Spleen (tissue), 13 donors: ENCODE measurements at places on chromosomes 3 and 15. TPM values are rescaled to one million over a fixed set of nuclear protein-coding genes. Genes with fewer than 3 reads are reported as not detected.

SH3GL3 gene
- total RNA-seq: not detected

RETNLB gene
- not detected for total RNA-seq

SPATA12 gene
- not detected for total RNA-seq

FGF7 gene
- total RNA-seq: 1.5 TPM

DNA sequence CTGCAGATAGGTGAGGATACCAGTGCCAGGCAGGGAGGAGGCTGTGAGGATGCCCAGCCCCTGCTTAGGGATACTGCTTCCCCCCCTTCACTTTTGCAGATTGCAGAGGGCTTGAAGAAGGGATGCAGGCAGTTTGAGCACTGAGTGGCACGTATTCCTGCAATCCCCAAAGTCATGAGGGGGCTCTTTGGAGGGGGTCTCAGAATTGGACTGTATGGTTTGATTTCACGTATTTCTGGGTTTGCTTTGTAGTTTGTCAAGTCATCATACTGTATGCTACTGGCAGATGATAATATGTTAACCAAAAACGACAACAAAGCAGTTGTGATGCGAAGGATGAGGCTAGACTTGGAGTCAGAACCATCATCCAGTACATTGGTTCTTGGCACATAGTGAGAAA is 28.1 kb downstream of the CHST14 start:
- peaks cover 19% of the 10 kb centered on the region for H3K27me3 ChIP-seq
- no peak overlapping the region for H3K4me3 ChIP-seq
- no peak for DNase-seq

GRCh38 chr3:20040548-20041196 is 426 bp downstream of the KAT2B start:
- H3K4me3 ChIP-seq: peak overlapping the region; percentile 77
- H3K4me1 ChIP-seq: peaks cover 52% of the 10 kb centered on the region
- H3K27ac ChIP-seq: peak overlapping the region; percentile 98
- no peaks in the 10 kb centered on the region for H3K36me3 ChIP-seq
- DNase-seq: peak; percentile 96

DNA sequence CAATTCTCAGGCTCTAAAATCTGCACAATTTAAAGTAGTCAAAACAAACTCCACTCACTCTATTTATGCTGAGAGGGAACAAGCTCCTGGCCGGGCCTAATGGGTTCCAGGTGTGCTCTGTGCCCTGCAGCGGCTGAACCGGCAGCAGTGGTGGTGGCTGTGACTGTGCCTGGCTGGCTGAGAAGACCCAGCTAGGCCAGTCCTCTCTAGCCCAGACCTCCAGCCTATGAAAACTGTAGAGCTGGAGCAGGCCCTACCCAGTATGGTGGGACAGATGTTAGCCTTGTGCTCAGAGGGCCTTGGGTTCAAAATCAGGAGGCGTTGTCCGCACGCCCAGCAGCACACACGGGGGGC is 37.0 kb downstream of the EPHB3 start:
- H3K27ac ChIP-seq: no peak overlapping the region
- H3K27me3 ChIP-seq: peaks cover 28% of the 10 kb centered on the region
- DNase-seq: no peak
- H3K4me1 ChIP-seq: peaks cover 26% of the 10 kb centered on the region
- H3K4me3 ChIP-seq: no peak overlapping the region

GRCh38 chr3:97763586-97764406 is 762 bp upstream of the ARL6 start:
- peaks cover 17% of the 10 kb centered on the region for H3K4me1 ChIP-seq
- H3K4me3 ChIP-seq: peak overlapping the region; percentile 88
- DNase-seq: no peak
- no peaks in the 10 kb centered on the region for H3K36me3 ChIP-seq
- peak overlapping the region; percentile 43 for H3K27ac ChIP-seq
- no peaks in the 10 kb centered on the region for H3K27me3 ChIP-seq

- H3K4me3 ChIP-seq: no peak overlapping the region
- DNase-seq: no peak
- H3K36me3 ChIP-seq: no peaks in the 10 kb centered on the region
These were observed 477.6 kb upstream of the KCNMB2 start for GRCh38 chr3:178058629-178059028.

DNA sequence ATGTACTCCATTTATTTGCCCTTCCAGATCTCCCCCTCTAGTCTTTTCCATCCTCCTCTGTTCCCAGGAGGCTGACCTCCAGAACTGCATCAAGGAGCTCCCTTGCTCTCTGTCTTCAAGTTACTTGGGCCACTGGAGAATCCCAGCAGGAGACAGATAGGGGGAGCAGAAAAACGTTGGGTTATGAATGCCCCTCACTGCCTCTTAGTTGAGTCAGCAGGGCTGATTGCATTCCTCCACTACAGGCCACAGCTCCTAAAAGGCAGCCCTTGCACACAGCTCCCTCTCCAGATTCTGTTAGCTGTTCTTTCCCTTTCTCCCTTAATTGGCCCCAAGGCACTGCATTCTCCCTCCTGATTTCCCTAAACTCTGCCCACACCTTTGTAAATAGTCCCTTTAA is 12.4 kb upstream of the CEP152 start:
- no peak overlapping the region for H3K27ac ChIP-seq
- no peaks in the 10 kb centered on the region for H3K4me1 ChIP-seq
- H3K36me3 ChIP-seq: no peaks in the 10 kb centered on the region
- H3K27me3 ChIP-seq: no peaks in the 10 kb centered on the region
- no peak for DNase-seq
- H3K4me3 ChIP-seq: no peak overlapping the region

DNA sequence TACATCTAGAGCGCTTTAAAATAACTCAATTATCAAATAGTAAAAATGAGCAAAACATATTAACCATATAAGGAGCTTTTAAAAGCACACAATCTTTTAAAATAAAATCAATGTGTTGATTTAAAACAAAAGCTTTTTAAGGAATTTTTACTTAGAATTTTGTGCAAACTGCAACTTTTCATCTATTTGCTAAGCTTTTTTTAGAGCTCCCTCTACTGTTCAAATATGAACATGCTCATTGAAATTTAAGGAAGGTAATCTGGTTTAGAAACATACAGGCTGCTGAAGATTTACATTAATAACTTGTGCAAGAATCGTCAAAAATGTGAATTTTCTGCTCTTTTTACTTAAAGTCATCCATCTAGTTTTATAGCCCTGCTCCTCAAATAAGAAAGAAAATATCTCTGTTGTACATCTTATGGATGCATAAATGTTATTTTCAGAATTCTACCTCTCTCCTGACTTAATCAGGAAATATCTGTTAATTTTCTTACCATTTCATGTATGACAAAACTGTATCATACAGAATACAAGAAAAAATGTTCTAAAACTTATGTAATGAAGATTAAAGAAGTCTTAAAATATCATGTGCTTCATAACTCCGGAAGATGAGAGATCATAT is 469.4 kb upstream of the ROBO2 start:
- no peak overlapping the region for H3K4me3 ChIP-seq
- no peaks in the 10 kb centered on the region for H3K36me3 ChIP-seq
- no peak overlapping the region for H3K27ac ChIP-seq
- DNase-seq: no peak
- H3K27me3 ChIP-seq: no peaks in the 10 kb centered on the region

- H3K4me3 ChIP-seq: no peak overlapping the region
- no peaks in the 10 kb centered on the region for H3K4me1 ChIP-seq
- H3K36me3 ChIP-seq: no peaks in the 10 kb centered on the region
- H3K27me3 ChIP-seq: no peaks in the 10 kb centered on the region
These were observed 367.1 kb downstream of the EPHA3 start for GRCh38 chr3:89474333-89475130.

DNA sequence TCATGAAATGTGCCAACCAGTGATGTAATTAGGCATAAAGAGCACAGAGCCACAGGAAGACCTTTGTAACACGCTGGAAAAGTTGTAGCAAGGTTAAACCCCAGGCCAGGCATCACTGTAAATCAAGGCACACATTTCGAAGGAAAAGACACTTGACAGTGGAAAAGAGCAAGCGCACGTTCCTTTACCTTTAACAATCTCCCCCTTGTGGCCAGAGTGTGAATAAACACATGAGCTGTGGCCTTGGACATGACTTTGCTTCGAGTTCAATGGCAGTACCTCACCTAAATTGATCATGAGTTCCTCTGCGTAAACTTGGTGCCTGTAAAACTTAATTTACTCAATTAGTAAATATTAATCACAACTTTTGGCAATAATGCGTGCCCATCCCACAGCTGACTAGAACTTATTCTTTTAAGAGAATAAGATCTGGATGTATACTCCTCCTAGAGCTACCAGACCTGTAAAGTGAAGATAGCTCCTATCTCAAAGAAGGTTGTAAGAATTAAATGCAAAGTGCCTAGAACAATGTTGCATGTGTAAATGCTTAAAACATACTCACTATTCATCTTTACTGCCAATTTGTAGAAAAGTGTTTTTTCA is 757.0 kb upstream of the NECTIN3 start:
- no peak for DNase-seq
- no peaks in the 10 kb centered on the region for H3K4me1 ChIP-seq
- no peaks in the 10 kb centered on the region for H3K36me3 ChIP-seq
- H3K4me3 ChIP-seq: no peak overlapping the region
- no peak overlapping the region for H3K27ac ChIP-seq
- H3K27me3 ChIP-seq: peaks cover 4% of the 10 kb centered on the region

DNA sequence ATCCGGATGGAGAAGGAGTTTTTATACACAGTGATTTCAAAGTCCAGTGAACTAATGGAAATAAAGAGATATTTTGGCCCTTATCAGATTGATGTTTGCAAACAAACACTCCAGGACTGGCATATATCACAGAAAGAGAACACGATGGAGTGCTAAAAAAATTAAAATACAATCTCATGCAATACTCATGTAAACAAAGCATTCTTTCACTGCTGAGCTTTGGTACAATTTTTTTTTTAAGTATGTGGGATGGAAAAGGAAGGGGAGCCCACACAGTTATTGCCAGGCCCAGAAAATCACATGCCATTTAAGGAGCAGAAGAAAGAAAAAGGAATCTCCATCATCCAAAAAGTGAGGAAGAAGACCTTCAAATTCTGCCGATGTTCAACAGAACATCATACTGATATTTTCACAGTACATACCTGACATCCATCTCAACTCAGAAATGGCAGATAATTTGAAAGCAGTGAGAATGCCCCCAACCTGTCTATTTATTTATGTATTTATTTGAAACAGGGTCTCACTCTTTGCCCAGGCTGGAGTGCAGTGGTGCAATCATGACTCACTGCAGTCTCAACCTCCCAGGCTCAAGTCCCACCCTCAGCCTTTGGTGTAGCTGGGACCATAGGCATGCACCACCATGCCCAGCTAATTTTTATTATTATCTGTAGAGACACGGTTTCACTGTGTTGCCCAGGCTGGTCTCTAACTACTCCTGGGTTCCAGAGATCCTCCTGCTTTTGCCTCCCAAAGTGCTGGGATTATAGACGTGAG is 107.5 kb upstream of the SLC2A2 start:
- H3K4me1 ChIP-seq: no peaks in the 10 kb centered on the region
- H3K4me3 ChIP-seq: no peak overlapping the region
- H3K27ac ChIP-seq: no peak overlapping the region
- no peaks in the 10 kb centered on the region for H3K36me3 ChIP-seq
- H3K27me3 ChIP-seq: no peaks in the 10 kb centered on the region

GRCh38 chr15:63719281-63719680 is 114.5 kb downstream of the HERC1 start:
- no peak overlapping the region for H3K27ac ChIP-seq
- H3K27me3 ChIP-seq: no peaks in the 10 kb centered on the region
- no peak overlapping the region for H3K4me3 ChIP-seq
- no peaks in the 10 kb centered on the region for H3K4me1 ChIP-seq
- peaks cover 21% of the 10 kb centered on the region for H3K36me3 ChIP-seq
- no peak for DNase-seq

- no peaks in the 10 kb centered on the region for H3K27me3 ChIP-seq
- H3K4me1 ChIP-seq: no peaks in the 10 kb centered on the region
- no peak overlapping the region for H3K27ac ChIP-seq
- no peak for DNase-seq
- H3K36me3 ChIP-seq: no peaks in the 10 kb centered on the region
- no peak overlapping the region for H3K4me3 ChIP-seq
These were observed 18.4 kb downstream of the CCK start for GRCh38 chr3:42247576-42248027.

DNA sequence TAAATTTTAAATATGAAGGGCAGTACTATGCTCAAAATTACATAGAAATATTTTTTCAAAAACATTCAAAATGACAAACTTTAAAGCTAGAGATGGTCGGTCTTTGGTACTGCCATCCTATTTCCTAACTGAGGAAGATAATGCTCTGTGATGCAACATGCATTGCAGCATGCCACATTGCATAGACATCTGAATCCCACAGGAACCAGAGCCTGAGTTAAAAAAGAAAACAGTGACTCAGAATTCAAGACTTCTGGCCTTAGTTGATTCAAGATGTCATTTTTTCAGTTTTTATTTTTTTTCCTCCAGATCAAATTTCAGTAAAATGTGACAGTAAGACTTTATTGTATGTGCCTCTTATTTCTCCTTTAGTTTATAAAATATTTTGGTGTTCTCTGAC is 33.1 kb downstream of the TP63 start:
- no peak overlapping the region for H3K27ac ChIP-seq
- no peaks in the 10 kb centered on the region for H3K27me3 ChIP-seq
- no peak overlapping the region for H3K4me3 ChIP-seq

GRCh38 chr3:142925140-142925539 is 36.3 kb upstream of the PCOLCE2 start:
- no peak overlapping the region for H3K4me3 ChIP-seq
- DNase-seq: no peak
- no peaks in the 10 kb centered on the region for H3K27me3 ChIP-seq
- no peaks in the 10 kb centered on the region for H3K36me3 ChIP-seq

GRCh38 chr3:25291481-25291905 is 136.6 kb upstream of the RARB start:
- H3K27me3 ChIP-seq: no peaks in the 10 kb centered on the region
- no peak for DNase-seq
- no peaks in the 10 kb centered on the region for H3K4me1 ChIP-seq
- H3K36me3 ChIP-seq: no peaks in the 10 kb centered on the region
- H3K27ac ChIP-seq: no peak overlapping the region

DNA sequence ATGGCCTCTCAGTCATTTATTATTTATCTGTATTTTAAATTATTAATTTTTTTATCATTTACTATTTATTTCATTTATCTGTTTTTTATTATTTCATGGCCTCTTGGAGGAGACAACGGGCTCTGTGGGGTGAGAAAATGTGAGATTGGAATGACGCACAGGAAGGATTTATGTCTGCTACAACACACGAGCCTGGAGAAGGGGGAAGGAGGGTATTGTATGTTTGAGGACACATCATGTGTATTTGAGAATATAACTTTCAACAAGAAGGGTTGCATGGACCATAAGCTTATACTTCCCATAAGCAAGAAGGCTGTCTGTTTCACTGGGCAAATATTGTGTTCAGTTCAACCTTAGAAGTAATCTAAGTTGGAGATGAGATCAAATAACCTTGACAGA is 31.7 kb downstream of the LSM3 start:
- H3K4me3 ChIP-seq: no peak overlapping the region
- H3K36me3 ChIP-seq: no peaks in the 10 kb centered on the region
- no peaks in the 10 kb centered on the region for H3K27me3 ChIP-seq
- H3K4me1 ChIP-seq: no peaks in the 10 kb centered on the region
- no peak overlapping the region for H3K27ac ChIP-seq

DNA sequence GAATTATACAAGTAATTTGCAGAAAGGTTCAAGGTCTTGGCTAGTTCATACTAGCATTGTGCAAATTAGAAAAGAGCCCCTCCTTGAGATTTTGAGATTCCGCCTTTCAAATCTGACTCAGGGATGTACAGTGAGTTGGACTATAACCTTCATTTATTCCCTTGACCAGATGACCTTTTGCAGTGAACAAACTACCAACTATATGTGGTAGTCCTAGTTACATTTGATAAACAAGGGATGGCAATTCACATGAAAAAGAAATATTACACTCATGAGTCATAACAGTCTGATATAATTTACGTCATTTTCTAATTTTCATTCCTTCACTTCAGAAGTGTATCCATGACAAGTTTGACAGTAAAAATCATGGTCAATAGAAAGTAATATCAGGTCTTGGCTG is 860.4 kb downstream of the ROBO1 start:
- H3K4me3 ChIP-seq: no peak overlapping the region
- H3K27ac ChIP-seq: no peak overlapping the region
- no peaks in the 10 kb centered on the region for H3K27me3 ChIP-seq
- DNase-seq: no peak
- no peaks in the 10 kb centered on the region for H3K36me3 ChIP-seq
